ENCODE measurements at places on chromosomes 12 and 14.

- no peak for DNase-seq
Observed at GRCh38 chr12:55296469-55296868, at the start of gene OR6C6. TSS of gene OR6C6 (minus strand) at chr12:55296569. CDS start at chr12:55295232, 1,337 bp downstream.

DNA sequence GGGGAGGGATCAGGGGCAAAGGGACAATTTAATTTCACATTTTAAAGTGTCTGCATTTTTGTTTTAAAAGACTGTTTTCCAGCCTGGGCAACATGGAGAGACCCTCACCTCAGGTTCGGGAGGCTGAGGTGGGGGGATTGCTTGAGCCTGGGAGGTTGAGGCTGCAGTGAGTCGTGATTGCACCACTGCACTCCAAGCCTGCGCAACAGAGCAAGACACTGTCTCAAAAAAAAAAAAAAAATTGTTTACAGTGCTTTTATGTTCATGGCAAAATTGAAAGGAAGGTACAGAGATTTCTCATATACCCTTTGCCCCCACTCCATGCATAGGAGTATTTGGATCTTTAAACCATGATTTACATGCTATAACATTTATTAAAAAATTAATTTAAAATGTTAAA is 16.4 kb upstream of the HVCN1 start:
- no peak for DNase-seq

DNA sequence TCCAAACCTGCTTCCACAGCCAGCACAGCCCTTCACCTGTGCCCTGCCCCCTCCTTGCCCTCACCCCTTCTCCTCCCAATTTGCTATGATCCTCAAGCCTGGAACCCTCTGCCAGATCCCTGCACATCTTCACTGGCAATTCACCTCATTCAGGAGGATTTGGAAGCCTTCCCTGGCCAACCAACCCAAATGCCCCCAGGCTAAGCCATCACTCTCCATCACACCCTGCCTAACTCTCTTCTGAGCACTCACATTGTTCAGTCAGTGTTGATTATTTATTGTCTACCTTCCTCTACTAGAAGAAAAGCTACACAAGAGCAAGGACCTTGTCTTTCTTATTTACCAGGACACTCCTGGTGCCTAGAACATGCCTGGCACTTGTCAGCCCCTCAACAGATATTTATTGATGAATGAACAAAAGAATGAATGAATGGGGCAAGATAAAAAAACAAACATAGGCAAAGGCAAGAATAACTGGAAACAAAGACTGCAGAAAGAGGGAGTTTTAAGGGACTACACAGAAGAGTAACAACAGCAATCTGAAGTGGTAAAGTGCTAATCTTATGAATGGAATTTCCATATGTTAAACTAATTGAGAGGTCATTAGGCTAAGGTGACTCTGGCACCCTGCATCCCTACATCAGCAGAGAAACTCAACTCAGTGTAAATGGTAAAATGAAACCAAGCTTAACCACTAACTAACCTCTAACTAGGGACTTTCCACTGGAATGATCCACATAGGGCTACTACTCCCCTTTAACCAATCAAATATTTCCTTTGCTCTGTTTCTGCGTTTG is 33.4 kb downstream of the TMTC1 start:
- no peak for DNase-seq

GRCh38 chr14:84492685-84493084 is 1037.3 kb upstream of the FLRT2 start:
- DNase-seq: no peak

DNA sequence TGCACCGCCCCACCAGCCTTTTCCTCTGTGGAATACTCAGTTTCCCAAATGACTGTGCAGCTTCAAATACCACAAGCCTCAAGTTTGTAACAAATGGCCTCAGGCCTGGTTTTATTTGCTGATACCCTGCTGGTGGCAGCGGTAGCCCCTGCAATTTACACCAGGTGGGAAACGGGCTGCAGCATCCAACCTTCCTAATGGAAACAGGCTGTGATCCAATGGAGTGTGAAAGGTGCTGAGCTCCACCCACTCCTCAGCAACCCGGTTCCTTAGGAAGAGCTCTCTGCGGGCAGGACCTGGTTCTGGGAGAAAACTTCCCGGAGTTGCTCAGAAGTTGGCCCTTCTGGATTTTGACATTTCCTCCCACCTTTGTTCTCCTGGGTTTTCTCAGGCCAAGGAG is 41.7 kb upstream of the LTA4H start:
- no peak for DNase-seq

DNA sequence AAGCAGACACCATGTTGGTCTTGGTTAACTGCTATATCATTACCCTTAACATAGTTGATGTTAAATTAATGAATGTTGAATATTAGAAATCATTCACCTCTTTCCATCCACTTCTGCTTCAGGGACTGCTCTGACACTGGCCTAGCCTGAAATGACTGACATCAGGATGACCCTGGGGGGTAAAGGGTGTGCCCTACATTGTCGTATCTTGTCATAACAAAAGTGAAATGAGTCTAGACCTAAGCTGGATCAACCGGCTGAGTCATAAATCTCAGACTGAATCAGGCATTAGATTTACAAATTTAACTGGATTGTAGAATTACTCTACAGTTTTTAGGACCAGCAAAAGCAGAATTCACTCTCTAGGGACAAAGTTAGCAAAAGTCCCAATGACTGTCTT is 35.3 kb downstream of the KICS2 start:
- DNase-seq: no peak

DNA sequence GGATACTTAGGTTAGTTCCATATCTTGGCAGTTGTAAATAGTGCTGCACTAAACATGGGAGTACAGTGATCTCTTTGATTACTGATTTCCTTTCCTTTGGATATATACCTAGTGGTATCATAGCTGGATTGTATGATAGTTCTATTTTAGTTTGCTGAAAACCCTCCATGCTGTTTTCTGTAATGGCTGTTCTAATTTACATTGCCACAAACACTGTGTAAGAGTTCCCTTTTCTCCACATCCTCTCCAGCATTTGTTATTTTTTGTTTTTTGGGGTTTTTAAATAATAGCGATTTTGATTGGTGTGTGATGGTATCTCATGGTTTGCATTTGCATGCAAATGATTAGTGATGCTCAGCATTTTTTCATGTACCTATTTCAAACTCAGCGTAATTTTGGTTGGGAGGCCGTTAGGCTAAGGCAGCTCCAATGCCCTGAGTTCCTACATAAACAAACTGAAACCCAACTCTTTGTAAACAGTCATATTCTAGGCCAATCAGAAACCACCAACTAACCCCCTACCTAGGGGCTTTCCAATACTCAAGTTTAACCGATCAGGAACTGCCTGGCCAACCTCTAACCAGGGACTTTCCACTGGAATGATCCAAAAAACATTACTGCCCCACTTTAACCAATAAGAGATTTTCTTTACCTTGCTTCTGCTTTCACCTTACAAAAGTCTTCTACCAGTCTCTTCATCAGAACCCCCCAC is 171.6 kb downstream of the FBXL14 start:
- DNase-seq: no peak

DNA sequence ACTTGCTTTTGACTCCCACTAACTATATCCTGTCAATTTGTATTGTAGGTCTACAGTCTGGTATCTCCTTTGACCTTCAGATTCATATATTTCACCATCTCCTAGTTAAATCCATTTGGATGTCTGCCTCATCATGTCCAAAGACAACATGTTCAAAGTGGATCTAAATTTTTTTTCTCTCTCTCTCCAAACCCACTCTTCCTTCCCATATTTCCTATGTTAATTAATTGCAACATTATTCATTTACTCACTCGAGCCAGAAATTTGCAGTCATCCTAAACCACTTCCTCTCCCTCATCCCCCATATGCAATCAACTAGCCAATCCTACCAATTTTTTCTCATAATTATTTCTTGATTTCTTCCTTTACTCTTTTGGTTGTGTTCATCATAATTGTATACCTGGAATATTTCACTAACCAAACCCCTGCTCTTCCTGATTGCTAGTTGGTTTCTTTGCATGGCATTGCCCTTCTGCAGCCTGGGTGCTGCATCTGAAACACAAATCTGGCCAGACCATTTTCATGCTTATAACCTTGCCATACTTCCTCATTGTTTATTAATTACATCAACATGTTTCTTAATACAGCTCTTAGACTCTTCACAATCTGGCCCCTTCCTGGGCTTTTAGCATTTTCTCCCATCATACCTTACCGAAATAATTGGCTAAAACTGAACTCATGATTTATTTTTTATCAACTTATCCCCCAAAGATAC is 442.2 kb downstream of the ADAMTS20 start:
- no peak for DNase-seq

DNA sequence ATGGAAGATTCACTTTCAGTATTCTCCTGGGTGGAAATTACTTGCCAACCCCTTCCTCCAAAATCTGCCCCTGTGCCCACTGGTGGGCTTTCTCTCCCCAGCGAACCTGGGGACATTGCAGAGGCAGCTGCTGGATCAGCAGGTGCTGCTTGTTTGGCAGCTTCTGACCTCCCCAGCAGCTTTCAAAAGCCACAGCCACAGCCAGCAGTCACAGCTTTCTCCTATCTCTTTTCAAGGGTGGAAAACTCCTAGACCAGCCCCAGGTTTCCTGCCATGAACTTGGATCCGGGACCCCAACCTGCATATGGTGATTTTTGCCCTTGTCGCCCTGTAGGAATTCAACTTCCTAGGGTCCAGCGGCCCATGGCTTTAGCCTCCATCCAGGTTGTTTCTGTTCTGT is 330.8 kb downstream of the ADAMTS20 start:
- DNase-seq: no peak

GRCh38 chr12:17334784-17335183 is 728.8 kb upstream of the LMO3 start:
- no peak for DNase-seq

DNA sequence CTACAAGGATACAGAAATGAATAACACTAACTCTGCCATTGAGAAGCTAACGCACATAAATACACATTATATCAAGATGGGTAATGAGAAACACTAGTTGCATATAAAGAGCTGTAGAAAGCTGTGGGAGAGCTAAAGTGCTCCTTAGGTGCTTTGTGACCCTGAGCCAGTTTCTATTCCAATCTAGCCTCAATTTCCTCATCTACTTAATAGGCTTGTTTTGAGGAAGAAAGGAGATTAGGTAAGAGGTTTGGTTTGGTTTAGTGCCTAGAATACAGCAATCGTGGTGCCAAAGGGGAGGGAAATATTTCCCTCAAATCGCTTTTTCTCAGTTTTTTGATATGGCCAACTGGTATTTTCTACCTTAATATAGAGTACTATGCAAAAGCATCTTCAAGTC is 994 bp downstream of the SRP54 start:
- DNase-seq: no peak

DNA sequence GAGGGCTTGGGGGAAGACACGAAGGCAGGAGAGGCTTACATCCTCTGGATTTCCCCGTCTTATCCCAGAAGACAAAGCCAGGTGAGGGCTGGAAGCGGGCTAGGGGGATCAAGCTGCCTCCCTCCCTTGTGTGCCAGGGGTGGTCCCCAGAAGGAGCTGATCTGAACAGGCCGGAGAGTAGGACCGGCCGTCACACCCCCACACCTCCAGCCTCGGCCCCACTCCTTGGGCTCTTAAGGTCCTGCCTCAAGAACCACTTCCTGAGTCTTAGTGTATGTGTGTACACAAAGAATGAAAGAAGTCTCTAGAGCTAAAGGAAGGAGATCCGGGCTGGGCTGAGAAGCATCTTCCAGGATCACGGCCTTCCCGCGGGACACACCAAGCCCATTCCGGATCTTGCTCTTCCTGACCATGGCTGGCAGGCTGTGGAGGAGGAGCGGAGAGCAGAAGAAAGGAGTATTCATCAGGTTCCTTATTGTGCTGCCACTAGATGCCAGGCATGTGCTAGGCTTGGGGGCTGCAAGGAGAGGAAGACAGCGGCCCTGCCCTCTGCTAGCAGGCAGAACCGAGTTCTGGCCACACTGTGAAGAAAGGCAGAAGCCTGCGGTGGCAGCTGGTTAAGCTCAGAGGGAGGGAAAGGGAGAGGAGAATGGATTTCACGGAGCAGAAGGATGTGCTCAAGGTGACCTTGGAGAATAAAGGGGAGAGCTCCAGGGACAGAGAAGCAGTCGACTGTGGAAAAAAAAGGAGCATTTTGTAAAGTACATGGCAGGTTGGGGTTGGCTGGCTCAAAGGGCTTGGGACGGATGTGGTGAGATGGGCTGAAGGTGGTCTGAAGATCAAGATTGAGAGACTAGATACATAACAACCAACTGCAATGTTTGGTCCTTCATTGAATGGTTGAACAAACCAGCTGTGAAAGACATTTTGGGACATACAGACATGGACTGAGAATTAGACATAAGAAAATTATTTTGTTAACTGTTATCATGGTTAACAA is 1.3 kb upstream of the CD63 start:
- no peak for DNase-seq

DNA sequence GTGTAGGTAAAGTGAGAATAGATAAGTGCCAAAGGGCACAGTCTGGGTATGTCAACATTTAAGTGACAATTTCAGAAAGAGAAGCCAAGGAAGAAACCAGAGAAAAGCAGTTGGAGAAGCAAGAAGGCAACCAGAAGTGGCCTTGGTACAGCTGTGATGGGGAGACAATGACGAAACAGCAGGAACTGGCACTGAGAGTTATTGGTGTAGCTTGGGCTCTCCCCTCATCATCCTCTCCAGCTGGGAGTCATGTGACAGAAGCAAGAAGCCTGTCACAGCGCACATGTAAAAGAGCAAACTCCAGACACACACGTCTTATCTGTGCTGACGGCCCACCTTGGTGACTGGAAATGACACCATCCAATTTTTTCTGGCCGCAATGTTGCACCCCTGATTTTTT is 203.3 kb upstream of the NUDT4 start:
- DNase-seq: no peak

DNA sequence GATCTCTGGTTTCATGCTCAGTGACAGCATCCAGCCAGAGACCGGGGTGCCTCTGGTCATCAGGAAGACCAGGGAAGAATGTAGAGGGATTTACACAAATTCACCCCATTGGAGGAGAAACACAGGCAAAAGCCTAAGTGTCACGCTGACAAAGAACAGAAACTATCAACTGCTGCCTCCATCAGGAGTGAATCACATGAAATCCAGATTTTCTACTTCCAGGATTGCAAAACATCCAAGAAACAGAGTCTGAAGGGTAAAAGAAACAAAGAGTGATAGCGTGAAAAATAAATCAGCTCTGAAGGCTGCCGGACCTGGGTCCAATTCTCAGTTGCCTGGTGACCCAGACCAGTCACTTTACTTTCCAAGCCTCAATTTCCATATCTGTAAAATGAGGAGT is 136.1 kb upstream of the MAP1LC3B2 start:
- no peak for DNase-seq

DNA sequence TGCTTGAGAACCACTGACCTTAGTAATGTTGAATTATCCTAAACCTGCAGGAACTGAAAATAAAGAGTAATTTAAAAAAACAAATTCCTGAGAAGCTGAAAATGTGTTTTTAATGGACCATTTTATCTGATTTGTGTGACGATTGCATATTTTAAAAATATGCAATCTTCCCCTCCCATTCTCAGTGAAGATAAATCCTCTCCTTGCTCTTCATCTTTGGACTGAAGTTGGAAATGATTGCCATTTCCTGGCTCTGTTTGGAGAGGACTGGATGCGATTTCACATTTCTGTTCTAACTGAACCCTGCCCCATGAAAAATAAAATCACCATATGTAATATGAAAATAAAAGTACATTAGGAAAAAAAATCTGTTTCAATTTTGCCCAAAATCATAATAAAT is 216.3 kb downstream of the SLC6A15 start:
- DNase-seq: no peak

- no peak for DNase-seq
Observed at GRCh38 chr12:57894399-57895292, 46.7 kb upstream of the ATP23 start.

GRCh38 chr14:58769011-58769643 is 131.4 kb downstream of the DACT1 start:
- no peak for DNase-seq

GRCh38 chr14:79569072-79569471 is 642.2 kb downstream of the DIO2 start:
- no peak for DNase-seq

GRCh38 chr14:54804538-54805041 is 98.0 kb downstream of the GCH1 start:
- no peak for DNase-seq

Measured in activated CD4-positive, alpha-beta T cell treated with anti-CD3 and anti-CD28 coated beads for 4 hours (primary cell).